ENCODE measurements at places on chromosomes 13 and 19.
A peak's percentile ranks its signal among the peaks of the same experiment; 100 is the strongest.

DNA sequence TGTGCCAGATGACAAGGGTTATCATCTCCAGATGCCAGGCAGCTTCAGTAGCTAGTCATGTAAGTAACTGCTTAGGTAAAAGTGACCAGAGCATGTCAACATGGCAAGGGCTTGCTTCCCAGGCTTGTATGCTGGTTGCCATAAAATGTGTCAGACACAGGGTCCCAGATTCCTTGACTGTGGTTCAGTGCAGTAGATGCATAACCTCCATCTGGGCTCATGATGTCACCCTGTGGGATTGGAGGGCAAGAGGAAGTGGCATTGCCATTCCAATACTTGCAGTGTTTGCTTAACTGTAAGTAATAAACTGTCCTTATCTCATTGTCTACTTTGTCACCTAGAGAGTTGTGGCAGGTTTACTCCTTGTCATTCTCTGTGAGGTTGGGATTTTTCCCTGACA lies 226.8 kb downstream of the PCDH17 start:
- no peak for DNase-seq

- no peak for DNase-seq
Observed at GRCh38 chr13:39452417-39452816, 150.6 kb downstream of the LHFPL6 start.

- no peak for DNase-seq
Observed at GRCh38 chr19:32647361-32647760, 27.6 kb downstream of the ANKRD27 start.

- no peak for DNase-seq
Observed at GRCh38 chr19:7393939-7394730, 45.4 kb downstream of the ARHGEF18 start.

DNA sequence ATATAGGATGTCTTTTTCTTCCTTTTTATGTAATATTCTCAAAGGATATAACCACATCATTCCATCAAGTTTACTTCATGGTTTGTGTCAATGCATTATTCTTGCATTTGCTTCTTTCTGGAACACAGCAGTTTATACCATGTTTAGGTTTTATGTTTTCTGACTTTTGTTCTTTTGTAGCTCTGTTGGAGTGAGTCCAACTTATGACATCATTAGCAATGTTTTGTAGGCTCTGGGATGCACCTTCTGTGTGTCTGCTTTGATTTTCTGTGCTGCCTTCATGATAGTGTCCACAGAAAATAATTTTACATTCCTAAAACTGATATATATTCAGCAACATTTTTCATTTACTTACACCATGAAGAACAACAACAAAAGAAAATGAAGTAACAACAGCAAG lies 68.9 kb downstream of the SHISA2 start:
- DNase-seq: no peak

GRCh38 chr13:30396434-30397075 lies 25.7 kb upstream of the UBE2L5 start:
- DNase-seq: peak; percentile 28

- DNase-seq: no peak
Observed at GRCh38 chr13:99083981-99084380, 106.1 kb upstream of the DOCK9 start.

GRCh38 chr13:100235311-100235901 lies 146.5 kb downstream of the PCCA start:
- DNase-seq: no peak

DNA sequence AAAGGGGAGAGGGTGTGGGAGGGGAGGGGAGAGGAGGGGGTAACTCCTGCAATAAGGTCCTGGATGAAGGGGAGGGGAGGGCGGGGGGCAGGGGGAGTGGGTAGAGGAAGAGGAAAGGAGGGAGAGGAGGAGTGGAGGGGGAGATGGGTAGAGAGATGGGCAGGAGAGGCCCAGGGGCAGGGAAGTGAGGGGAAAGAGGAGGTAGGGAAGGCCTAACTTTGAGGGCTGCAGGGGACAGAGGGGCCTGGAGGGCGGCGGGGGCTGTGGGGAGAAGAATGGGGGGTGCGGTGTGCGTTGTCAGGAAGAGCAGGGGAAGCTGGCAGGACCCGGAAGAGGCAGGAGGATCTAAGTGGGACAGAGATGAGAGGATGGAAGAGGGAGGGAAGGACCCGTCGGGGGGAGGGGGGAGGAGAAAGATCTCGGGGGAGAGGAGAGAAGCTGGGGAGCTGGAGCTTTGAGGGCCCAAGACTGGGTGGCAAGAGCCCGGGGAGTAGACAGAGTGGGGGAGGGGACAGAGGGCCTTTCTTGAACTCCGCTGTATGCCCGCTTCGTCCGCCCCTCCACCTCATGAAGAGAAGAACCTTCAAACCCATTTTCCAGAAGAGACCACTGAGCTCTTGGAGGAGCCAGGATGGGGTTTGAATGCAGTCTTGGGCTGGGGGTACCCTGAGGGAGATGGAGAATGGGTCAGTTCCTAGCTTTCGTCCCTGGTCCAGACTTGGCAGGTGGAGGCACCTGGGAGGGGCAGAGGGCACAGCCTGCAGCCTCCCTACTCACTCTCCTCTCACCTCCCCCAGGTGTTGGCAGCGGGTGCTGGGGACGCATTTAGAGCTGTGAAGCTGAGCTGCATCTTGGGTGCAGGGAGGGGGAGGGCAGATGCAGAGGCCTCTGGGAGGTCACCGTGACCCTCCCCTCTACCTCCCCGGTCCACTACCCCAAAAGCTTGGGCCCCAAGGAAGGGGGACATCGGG lies 778 bp upstream of the LRRC4B start:
- no peak for DNase-seq

DNA sequence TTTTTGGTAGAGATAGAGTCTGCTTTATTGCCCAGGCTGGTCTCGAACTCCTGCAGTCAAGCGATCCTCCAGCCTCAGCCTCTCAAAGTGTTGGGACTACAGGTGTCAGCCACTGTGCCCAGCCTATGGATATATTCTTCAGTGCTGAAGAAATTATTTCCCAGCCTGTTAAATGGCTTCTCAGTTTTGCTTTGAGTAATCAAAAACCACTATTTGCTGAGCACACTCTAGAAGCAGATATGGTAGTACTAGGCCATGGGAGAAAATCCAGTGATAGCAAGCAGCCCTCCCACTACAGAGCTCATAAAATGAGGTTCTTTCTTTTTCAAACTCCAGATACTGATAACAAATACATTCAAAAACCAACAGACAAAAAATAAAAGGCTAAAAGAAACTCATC lies 80.6 kb upstream of the CLDN10 start:
- DNase-seq: no peak

GRCh38 chr13:40287428-40287827 lies 379.0 kb downstream of the FOXO1 start:
- DNase-seq: no peak

DNA sequence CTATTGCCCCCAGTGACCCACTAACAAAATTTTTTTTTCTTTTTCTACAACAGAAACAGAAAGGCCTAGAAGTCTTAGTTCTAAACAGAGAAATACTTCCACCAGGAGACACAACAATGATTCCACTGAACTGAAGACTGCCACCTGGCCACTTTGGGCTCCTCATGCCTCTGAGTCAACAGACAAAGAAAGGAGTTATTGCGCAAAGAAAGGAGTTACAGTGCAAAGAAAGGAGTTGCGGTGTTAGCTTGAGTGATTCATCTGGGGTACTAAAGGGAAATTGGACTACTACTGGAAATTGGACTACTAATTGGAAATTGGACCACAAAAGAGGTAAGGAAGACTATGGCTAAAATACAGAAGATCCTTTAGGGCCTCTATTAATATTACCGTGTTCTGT lies 116.6 kb downstream of the PCDH17 start:
- no peak for DNase-seq

GRCh38 chr13:53494406-53494805 lies 465.8 kb downstream of the OLFM4 start:
- no peak for DNase-seq

GRCh38 chr19:52518646-52519045 lies 8.8 kb upstream of the ZNF808 start:
- no peak for DNase-seq

- no peak for DNase-seq
Observed at GRCh38 chr13:34360702-34361101, 542.8 kb downstream of the RFC3 start.

GRCh38 chr13:25978961-25979360 lies 72.9 kb downstream of the SHISA2 start:
- no peak for DNase-seq

DNA sequence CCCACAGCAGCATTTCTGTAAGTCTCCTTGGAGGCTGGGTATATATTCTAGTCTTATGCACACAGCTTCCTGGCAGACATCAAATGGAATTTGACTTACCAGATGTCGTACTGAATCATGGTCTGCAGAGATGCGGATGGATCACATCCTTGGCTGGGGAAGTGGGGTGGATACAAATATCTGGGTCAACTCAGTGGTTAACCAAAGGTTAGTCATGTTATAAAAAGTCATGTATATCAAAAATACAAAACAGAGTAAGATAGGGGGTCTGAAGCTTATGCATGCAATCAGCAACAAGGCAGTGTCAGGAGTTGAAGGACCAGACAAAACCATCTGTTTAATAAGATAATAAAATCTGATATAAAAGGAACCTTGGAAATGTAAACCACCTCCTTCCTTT lies 61.9 kb downstream of the WASF3 start:
- DNase-seq: no peak

GRCh38 chr13:45107539-45107938 lies 12.8 kb upstream of the GTF2F2 start:
- no peak for DNase-seq

GRCh38 chr19:39735688-39736087 lies 2.1 kb downstream of the CLC start:
- DNase-seq: no peak

- DNase-seq: no peak
Observed at GRCh38 chr19:2616741-2617392, 85.6 kb downstream of the GNG7 start.

DNA sequence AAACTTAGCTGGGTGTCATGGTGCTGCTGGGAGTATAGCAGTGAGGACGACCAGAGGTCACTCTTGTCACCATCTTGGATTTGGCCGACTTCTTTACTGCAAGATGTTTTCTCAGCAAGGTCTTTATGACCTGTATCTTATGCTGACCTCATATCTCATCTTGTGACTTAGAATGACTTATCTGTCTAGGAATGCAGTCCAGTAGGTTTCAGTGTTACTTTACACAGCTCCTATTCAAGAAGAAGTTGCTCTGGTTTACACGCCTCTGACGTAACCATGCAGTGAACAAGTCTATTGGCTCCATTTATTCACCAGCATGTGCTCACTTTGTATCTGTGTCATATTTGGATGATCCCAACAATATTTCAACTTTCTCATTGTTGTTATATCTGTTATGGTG lies 26.7 kb downstream of the ZNF850 start:
- DNase-seq: no peak

DNA sequence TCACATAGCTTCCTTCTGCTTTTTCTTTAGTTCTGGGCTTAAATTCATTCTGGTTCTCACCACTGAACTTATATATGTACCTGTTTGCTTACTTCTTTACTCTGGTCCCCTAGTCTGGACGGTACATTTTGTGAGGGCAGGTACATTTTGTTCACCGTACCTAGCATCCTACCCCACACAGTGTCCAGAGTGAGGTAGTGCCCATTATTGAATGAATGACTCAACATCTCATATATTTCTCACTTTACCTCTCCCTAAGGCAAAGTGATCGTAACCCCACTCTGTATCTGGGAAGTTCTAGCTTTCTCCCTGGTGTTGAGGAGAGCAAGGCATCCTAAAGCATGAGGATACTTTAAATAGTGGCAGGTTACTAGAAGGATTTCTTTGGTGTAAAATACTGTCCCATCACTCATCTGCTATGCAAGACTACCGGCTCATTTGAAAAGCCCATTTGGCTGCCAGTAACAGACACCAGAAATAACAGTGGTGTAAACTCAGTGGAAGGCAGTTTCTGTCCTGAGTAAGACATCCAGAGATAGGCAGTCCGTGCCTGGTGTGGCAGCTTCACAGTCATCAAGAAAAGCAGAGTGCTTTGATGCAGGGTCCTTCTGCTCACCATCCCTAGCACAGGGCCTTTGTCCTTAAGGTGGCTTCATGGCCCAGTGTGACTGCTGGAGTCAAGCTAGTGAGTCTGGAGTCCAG lies 111.8 kb downstream of the SIPA1L3 start:
- no peak for DNase-seq

DNA sequence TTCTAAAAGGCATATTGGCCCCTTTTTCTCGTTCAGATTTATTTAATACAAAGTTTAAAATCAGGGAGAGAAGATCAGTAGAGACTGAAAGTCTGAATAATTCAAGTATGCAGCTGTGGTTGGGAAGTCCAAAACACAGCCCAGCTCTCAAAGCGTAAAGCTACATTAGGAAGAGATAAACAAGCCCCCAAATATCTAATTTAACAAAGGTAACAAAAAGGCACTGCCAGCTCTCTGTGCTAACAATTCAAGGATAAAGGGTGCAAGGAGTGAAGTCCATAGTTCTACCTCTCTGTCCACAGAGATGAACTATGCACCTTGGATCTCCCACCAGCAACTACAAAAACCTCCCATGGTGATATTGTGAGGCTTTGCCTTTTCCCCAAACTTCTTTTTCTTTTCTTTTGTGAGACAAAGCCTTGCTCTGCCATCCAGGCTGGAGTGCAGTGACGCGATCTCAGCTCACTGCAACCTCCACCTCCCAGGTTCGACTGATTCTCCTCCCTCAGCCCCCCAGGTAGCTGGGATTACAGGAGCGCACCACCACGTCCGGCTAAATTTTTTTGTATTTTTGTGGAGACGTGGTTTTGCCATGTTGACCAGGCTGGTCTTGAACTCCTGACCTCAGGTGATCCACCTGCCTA lies 104.4 kb downstream of the LHFPL6 start:
- DNase-seq: no peak

GRCh38 chr19:13152356-13152973 lies 2.3 kb downstream of the IER2 start:
- DNase-seq: no peak

GRCh38 chr13:108193806-108194205 lies 21.5 kb downstream of the LIG4 start:
- no peak for DNase-seq

- DNase-seq: no peak
Observed at GRCh38 chr19:16016226-16017137, 59.8 kb upstream of the TPM4 start.

DNA sequence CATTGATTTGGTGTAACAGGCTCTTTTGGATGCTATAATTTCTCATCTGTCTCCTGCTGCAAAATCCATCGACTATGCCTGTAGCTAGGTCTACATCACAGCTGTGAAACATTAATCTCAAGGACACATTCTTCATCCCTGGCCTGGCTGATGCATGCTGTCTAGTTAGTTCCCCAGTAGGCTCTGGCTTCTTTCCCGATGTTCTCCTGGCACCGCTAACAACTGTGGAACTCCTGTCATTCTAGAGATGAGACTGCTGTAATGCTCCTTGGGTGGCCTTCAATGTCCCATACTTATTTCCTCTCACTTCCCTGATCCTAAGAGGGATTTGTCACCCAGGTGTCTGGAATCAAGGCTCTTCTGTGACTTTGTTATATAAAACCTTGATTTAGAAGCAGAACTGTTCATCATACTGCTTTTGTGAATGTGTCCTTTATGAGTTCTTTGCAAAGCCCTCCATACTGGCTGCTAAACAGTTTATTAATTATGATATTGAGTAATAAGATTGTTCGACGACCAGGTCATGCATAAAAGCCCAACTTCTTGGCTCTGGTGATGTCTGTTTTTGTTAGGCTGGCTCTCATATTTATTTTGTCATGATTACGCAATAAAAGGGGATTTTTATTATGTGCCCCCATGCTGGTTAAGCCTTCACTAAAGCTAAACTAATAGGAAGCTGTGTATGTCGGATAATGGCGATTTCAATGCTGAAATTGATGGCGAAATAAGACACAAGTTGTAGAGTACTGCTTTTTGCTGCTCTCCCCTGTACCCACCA lies 227.5 kb downstream of the DCT start:
- no peak for DNase-seq
